Posterior vena cava (tissue), 2 donors: ENCODE measurements at places on chromosomes 1 and 21. TPM values are rescaled to one million over a fixed set of nuclear protein-coding genes. Genes with fewer than 3 reads are reported as not detected.

Gene TTC24
- not detected for total RNA-seq

GRCh38 chr21:31363720-31364119 lies 19.7 kb upstream of the TIAM1 start:
- DNase-seq, result no peak

Gene KRTAP7-1
- total RNA-seq, result not detected

GRCh38 chr21:42435401-42435800 lies 31.7 kb downstream of the UBASH3A start:
- DNase-seq, result no peak

DNA sequence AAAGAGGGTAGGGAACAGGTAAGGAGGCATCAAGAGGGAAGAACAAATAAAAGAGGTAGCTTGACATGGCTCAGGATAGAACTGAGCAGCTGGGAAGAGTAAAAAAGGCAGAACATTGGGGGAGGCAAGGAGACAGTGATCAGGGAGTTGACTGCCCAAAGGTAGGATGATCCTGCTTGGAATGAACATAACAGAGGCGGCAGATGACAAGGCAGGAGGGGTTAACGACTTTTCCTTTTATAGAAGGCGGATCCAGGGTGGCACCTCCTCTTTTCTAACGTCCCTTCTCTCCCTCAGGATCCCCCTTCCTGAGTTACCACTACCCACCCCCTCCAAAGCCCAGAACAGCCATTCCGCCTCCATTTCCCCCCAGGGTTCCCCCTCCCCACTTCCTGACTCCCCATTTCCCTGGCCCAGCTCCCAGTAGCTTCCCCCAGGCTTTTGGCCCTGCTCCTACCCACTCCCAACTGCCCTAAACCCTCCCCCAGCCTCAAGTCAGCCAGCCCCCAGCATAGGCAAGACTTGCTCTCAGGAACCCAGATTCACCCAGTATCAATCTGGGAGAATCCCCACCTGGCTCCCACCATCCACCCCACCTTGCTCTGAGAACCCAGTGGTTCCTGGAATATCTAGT lies 769 bp upstream of the ADAMTS4 start:
- peak; percentile 67 for DNase-seq

Gene DCST1
- not detected for total RNA-seq

Gene NCF2
- 12.8 TPM for total RNA-seq

Gene CASQ2
- 122 TPM for total RNA-seq

Gene IL19
- not detected for total RNA-seq

- DNase-seq, result no peak
These were observed 56.5 kb downstream of the HHAT start for GRCh38 chr1:210385228-210385627.

DNA sequence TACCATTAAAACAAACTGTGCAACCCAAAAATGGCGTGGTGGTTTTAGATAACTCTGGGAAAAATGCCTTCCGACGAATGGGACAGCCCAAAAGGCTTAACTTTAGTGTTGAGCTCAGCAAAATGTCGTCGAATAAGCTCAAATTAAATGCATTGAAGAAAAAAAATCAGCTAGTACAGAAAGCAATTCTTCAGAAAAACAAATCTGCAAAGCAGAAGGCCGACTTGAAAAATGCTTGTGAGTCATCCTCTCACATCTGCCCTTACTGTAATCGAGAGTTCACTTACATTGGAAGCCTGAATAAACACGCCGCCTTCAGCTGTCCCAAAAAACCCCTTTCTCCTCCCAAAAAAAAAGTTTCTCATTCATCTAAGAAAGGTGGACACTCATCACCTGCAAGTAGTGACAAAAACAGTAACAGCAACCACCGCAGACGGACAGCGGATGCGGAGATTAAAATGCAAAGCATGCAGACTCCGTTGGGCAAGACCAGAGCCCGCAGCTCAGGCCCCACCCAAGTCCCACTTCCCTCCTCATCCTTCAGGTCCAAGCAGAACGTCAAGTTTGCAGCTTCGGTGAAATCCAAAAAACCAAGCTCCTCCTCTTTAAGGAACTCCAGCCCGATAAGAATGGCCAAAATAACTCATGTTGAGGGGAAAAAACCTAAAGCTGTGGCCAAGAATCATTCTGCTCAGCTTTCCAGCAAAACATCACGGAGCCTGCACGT lies 82.1 kb downstream of the PRDM2 start:
- DNase-seq, result no peak

Gene ST6GALNAC3
- total RNA-seq, result 18.9 TPM

DNA sequence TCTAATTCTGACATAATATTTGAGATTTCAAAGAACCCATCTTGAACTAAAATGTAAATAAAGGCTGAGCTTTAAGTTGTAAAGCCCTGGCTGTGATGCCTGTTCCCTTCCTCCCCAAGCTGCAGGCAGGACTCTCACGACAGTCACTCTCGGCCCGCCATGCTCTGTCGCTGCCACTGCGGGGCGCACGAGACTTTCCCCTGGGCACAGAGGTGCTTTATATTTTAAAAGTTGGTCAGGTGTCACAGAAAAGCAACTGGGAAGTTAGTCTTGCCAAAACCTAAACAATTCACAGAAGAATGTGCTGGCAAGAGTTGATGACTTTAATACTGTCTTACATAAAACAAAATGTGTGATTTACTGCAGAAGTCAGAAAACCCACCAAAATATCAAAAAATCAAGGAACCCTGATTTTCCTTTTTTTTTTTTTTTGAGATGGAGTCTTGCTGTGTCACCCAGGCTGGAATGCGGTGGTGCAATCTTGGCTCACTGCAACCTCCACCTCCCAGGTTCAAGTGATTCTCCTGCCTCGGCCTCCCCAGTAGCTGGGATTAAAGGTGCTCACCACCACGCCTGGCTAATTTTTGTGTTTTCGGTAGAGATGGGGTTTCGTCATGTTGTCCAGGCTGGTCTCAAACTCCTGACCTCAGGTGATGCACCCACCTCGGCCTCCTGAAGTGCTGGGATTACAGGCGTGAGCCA lies 10.7 kb downstream of the LRRC47 start:
- DNase-seq, result no peak

GRCh38 chr1:65002156-65002507 lies 35.8 kb upstream of the JAK1 start:
- no peak for DNase-seq

Gene OPTC
- total RNA-seq, result not detected

DNA sequence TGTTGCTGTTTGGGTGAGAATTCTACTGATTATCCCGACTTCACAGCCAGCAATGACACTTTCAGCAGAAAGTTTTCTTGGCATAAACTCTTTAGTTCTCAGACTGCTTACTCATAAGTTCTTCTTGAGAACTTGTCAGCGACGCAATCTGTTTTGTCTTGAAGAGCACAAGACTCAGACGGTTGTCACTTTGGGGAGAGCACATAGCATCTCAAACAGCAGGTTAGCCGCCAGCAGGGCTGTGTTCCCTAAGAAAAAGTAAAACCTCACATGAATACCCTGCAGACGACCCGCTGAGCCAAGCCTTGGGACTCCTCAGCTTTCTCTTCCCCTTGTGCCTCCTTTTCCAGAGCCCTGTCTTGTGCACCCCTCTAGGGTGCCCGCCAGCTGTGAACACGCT lies 11.4 kb downstream of the AGMAT start:
- DNase-seq, result no peak

- peak; percentile 92 for DNase-seq
These were observed at the start of gene S100A13 for GRCh38 chr1:153626904-153627714. TSS of gene S100A13 (minus strand) at chr1:153627505. CDS start at chr1:153626472, 1,033 bp downstream.

DNA sequence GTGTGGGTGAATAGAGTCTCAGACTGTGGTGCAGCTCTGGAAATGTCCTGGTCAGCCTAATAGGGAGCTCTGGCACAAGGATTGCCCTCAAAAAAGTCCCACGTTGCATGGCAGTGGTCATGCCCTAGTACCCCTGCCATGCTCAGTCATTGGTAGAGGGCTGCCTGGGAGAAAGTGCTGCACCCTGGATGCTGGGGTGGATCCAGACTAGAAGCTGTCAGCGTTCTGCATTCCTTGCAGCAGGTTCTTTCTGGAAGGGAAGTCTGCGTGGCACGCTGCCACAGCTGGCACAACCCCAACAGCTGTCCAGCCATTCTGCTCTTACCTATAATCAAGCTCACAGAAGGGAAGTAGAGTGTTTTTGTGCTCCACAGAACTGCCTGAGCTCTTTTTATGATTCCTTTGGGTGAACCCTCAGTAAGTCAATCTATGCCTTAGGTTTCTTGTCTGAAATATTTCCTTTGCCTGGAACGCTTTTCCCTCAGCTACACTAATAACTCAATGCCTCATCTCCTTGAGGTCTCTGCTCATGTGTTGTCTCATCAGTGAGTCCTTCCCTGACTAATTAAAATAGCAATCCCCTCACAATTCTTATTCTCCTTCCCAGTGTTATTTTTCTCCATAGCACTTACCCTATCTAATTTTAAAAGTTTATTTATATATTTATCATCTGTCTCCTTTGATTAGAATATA lies 61.5 kb upstream of the JAK1 start:
- DNase-seq, result no peak

Gene FCMR
- 1.4 TPM for total RNA-seq

DNA sequence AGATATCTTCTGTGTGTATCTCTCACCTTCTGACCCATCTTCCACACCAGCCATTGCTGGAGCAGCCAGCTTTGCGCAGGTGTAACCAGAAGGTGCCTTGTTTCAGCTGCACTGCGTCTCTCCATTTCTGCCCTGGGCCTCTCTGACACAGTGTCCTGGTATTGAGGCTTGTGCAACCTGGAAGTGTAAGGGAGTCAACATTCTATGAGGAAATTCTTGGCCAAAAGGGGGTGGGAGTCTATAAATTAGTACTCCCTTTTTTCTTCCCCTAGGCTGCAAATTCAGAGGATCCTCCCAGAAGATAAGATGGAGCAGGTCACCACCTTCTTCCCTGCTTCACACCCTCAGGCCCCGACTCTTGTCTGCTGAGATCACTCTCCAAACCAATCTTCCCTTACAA lies 109.1 kb downstream of the MRPS6 start:
- DNase-seq, result no peak

DNA sequence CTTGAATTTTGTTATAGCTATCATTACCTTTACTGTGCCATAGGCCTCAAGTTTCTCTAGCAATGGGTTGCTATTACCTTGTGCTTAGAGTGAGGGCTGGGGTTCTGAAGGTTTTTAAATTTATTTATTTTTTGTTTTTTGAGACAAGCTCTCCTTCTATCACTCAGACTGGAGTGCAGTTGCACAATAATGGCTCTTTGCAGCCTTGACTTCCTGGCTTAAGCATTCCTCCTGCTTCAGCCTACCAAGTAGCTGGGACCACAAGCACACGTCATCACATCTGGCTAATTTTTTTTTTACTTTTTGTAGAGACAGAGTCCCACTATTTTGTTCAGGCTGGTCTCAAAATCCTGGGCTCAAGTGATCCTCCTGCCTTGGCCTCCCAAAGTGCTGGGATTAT lies 41.5 kb downstream of the SNX27 start:
- no peak for DNase-seq

GRCh38 chr1:220800262-220800661 lies 13.5 kb downstream of the MTARC1 start:
- no peak for DNase-seq

Gene RNF207
- 8.7 TPM for total RNA-seq

- DNase-seq, result no peak
These were observed 25.2 kb upstream of the SLAMF9 start for GRCh38 chr1:159979257-159979656.

DNA sequence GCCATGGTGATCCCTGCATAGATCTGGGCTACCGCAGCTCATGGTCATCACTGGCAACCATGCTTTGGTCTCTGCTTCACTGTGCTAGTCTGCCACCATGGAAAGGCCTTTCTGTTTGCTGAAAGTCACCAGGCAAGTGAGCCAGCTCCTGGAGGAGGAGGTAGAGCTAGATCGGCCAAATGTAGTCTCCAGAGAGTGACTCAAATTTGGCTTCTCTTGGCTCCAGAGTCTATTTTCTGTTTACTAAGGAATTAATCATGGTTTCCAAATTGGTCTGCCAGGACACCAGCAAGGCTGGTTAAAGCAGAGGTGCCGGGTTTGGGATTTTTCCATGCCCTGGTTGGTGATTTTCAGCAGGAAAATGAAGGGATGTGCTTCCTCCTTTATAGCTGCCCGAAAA lies 52.7 kb upstream of the IVNS1ABP start:
- DNase-seq, result no peak
